Stimulated activated CD8-positive, alpha-beta memory T cell treated with anti-CD3 and anti-CD28 coated beads, Interleukin-15, amount 100 ng/mL, for 4 hours (primary cell): ENCODE measurements at places on chromosomes 5 and 9.

GRCh38 chr9:132989414-132989996 lies 11.0 kb downstream of the GFI1B start:
- no peak for DNase-seq

- DNase-seq = no peak
Measured at GRCh38 chr9:107131108-107131799, 151.8 kb upstream of the RAD23B start.

GRCh38 chr5:132823481-132824050 lies 6.9 kb downstream of the SHROOM1 start:
- DNase-seq = no peak

GRCh38 chr5:59169081-59169767 lies 586.3 kb downstream of the RAB3C start:
- no peak for DNase-seq

- peak; percentile 13 for DNase-seq
Measured at GRCh38 chr9:97853844-97854695, 1.0 kb downstream of the FOXE1 start.

DNA sequence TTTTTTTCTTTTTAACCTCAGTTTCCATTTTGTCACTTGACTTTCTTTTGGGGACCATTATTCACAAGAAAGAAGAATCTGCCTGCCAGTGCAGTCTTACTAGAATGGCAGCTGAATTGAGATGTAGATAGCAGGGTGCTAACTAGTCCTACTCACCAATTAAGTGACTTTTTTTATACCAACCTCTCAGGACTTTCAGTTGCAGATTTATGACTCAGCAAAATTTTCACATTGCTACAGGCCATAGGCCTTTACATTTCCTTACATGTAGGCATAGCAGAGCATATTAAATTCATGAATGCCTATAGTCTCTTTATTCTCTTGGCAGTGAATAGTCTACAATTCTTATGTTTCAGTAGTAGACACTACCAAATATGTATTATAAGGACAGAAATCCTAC lies 54.0 kb upstream of the FKTN start:
- no peak for DNase-seq

- no peak for DNase-seq
Measured at GRCh38 chr5:116482394-116482793, 92.2 kb downstream of the SEMA6A start.

DNA sequence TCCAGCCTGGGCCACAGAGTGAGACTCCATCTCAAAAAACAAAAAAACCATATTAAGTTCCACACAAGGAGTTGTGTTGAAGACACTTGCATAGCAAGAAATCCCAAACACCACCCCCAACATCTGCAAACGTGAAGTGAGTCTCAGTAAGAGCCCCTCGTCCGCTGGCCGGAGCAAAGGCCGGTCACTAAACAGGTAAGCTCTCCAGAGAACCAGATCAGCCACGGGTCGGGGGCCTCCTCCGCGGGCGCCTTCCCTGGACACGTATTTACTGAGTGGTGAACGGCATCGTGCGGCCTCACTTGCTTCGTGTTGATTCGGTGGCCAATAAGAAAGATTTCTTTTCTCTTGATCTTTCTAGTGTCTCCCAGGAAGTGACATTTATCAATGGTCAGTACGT lies 93.6 kb downstream of the MRPL36 start:
- DNase-seq = no peak

DNA sequence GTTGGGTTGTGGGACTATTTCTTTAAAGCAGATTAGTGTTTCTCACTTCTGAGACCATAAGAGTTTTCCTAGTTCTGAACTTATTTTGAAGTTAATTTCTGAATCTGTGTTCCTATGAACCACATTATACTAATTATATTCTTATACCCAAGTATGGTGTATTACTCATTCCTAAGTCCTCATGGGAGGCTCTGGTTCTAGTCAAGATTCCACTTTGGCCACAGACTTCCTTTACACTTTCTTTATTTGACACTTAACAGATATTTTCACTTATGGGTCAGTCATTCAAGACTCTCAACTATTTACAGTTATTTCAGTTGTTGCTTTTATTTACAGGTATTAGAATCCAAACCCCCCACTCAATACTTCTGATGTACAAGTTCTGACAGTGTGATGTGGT lies 937.2 kb upstream of the TYRP1 start:
- DNase-seq = no peak

DNA sequence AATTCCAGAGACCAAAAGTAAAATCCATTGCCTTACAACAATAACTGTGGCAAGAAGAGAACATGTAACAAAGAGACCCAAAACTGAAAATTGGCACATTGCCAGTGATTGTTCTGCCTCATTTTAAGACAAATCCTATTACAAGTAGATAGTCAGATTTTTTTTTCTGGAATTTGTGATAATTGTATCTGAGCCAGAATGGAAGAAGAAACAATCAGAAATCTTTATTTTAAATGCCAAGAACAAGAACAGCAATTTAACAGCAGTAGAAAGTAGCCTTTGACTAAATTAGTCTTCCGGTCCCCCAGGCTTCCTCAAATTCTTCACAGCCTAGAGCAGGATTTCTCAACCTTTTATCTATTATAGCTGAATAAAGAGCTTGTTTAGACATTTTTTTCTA lies 106.7 kb upstream of the PTPN3 start:
- no peak for DNase-seq

GRCh38 chr9:643966-644365 lies 197.5 kb upstream of the DMRT1 start:
- no peak for DNase-seq

- no peak for DNase-seq
Measured at GRCh38 chr5:150279330-150280020, 10.1 kb downstream of the CAMK2A start.

GRCh38 chr9:126861707-126862103 lies 1.3 kb downstream of the ZBTB34 start:
- no peak for DNase-seq

GRCh38 chr9:122016744-122017143 lies 76.4 kb downstream of the TTLL11 start:
- DNase-seq = no peak

DNA sequence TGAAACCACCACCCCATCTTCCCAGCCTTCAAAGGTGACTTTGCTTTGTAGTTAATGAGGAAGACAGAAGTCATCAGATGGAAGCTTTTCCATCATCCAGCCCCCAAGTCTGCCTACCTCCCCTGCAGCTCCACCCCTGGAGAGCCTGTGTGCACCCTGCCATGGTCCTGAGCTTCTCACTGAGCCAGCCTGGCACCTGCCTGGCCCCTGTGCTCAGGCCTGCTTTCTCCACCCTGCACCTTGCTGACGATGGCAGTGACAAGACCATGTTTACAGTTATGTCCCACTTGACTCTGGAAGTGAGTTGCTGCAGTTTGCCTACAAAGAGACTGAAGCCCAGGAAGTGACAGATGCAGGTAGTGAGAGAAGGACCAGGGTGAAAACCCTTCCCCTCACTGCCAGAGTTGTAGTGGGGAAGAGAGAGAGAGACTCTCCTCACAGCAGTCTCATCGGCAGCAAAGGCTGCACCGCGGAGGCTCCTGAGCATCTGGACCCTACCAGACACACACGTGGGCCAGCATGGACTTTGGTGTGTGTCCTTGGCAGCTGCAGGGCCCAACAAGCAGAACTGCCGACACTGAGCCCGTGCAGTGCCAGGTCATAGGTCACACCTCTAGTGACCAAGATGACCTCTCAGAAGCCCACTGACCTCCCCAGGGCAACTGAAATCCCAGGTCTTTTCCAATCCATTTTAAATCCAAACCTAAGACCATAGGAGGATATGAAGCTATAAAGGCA lies 107.1 kb downstream of the CACNA1B start:
- DNase-seq = no peak

GRCh38 chr9:107243742-107244141 lies 39.3 kb upstream of the RAD23B start:
- peak; percentile 27 for DNase-seq

- peak; percentile 45 for DNase-seq
Measured at GRCh38 chr5:154757814-154758406, 2.7 kb downstream of the LARP1 start.

DNA sequence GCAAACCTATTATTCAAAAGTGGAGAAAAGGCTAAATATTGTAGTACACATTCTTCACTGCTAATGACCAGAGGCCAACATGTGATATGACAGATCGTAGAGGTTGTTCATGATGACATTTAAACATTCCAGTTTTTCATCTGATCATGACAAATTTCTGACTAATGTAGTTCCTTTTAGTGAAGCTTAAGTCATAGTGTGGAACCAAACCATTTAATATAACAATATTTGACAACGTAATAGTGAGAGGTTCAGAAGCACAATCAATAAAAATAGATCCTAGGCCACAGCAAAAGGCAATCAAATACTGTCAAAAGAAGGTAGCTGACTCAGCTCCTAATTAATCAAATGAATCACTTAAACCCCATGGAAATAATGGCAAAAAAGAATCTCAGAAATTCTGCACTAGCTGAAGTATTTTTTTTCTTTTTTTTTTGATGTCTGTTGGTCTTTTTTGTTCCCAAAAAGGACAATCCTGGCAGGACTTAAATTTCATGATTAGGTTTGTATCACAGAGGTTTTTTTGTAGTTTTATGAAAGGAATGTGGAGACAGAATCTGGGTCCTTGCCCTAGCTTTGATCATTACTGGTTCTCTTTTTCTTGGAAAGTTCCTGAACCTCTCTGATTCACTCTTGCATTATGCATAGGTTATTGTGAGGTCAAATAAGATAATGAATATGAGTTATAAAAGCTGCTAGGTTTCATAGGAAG lies 795.0 kb downstream of the DTWD2 start:
- no peak for DNase-seq

GRCh38 chr5:172145870-172146747 lies 41.9 kb downstream of the STK10 start:
- no peak for DNase-seq

GRCh38 chr5:7871653-7872052 lies 2.7 kb downstream of the MTRR start:
- DNase-seq = no peak

DNA sequence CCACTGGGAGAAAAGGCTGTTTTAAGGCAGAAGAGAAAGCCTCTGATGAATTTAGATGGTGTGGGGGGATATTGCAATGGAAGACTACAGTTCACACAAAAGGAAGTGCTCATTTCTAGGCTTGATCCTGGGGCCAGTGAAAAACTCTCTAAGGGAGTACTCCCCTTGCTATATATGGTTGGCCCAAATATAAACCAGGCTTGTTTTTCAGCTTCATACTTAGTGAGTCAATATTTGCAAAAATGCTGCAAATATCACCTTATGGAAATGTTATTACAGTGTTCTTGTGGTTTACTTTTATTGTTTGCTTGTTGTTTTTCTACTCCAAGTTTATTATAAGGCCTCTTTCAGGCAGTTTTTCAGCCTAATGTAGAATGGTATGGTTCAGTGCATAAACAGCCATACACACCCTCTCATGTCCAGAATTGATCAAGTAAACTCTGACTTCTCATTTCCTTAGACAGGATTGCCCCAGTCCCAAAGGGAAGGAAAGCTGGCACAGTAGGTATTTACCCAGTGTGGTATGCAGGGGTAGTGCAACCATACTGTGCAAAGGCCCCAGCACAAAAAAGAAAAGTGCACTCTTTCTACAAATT lies 115.1 kb downstream of the FEM1C start:
- no peak for DNase-seq

DNA sequence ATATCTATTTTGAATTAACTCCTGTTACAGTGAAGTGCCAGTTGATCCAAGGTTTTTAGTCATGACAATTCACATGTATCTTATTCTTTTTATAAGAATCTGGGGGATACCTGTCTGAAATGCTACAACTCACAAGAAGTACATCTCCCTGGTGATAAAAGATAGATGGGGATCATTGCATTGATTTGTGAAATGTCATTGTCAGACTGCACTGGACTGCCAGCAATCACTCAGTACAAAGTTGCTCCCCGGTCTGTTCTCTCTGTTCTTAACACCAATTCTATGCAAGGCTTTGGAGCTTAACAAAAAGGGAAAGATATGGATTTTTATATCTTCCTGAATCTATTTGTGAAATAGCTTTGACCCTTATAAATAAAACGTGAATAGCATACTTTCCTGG lies 171.8 kb upstream of the PCSK5 start:
- DNase-seq = no peak

GRCh38 chr5:137761566-137761965 lies 7.4 kb upstream of the HNRNPA0 start:
- DNase-seq = no peak

GRCh38 chr9:127898433-127899127 lies 823 bp downstream of the ST6GALNAC6 start:
- DNase-seq = no peak

DNA sequence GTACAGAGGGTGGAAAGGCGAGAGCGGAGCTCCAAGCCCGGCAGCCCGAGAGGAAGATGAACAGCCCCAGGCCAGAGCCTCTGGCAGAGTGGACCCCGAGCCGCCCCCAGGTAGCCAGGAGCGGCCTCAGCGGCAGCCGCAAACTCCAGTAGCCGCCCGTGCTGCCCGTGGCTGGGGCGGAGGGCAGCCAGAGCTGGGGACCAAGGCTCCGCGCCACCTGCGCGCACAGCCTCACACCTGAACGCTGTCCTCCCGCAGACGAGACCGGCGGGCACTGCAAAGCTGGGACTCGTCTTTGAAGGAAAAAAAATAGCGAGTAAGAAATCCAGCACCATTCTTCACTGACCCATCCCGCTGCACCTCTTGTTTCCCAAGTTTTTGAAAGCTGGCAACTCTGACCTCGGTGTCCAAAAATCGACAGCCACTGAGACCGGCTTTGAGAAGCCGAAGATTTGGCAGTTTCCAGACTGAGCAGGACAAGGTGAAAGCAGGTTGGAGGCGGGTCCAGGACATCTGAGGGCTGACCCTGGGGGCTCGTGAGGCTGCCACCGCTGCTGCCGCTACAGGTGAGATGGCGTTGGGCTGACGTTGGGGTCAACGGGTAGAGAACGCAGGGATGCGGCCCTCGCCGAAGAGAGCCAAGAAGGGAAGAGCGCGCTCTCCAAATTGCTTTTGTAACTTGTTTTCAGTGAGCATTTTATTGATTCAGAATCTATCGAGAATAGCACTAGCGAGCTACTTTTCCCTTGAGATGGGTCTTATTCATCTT lies at the start of gene PTGER4:
TSS of gene PTGER4 (plus strand) at position 3 of the 769 bp plus-strand sequence. CDS start 1,079 bp downstream, outside the sequence.
- no peak for DNase-seq

DNA sequence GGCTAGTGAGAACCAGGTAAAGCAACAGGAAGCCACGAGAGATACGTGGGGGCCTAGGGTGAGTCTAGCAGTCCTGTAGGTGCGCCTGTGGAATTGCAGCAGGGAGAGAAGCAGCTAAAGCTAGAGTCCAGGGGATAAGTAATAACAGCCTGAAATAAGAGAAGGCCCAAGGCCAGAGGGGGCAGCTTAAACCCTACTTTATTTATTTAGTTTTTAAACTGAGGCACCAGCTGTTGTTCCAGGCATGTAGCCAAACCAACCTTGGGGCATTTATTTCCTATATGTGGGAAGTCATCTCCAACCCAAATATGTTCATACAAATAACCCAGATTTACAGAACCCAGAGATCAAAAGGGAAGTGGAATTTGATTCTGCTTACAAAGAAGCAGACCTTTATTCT lies 93.5 kb downstream of the GLDC start:
- DNase-seq = no peak

DNA sequence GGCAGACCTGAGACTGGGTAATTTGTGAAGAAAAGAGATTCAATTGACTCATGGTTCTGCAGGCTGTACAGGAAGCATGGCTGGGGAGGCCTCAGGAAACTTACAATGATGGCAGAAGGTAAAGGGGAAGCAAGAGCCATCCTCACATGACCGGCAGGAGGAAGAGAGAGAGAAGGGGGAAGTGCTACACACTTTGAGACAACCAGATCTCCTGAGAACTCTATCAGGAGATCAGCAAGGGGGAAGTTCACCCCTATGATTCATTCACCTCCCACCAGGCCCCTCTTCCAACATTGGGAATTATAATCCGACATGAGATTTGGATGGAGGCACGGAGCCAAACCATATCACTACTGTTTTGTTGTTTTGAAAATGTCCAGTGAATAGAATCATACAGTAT lies 110.2 kb downstream of the DAPK1 start:
- no peak for DNase-seq
